KBM-7 (cell line): ENCODE measurements at places on chromosomes 6 and 20.

DNA sequence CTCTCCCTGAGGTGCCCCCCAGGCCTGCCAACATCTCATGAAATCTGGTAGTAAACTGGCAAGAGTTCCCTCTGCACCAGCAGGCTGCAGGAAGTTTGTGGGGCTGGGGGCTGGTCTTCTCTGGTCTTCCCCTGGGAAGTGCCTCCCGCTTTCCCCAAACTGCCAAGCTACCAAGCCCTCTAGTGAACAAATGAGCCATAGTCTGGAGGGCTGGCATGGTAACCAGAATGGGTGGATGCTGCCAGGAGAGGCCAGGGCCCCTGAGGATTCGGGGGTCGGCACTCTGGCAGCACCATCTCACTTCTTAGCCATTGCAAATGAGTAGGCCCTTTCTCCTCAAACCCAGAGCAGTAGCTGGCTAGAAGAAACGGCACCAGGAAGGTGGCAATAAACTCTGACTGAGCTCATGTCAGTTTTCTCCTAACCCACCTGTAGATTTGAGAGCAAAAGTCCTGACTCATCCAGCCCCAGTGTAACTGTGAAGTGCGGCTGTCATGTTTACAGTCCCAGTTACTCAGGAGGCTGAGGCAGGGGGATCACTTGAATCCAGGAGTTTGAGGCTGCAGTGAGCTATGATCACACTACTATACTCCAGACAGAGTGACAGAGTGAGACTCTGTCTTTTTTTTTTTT lies 35.9 kb downstream of the ZC3H12D start:
- DNase-seq, result no peak

DNA sequence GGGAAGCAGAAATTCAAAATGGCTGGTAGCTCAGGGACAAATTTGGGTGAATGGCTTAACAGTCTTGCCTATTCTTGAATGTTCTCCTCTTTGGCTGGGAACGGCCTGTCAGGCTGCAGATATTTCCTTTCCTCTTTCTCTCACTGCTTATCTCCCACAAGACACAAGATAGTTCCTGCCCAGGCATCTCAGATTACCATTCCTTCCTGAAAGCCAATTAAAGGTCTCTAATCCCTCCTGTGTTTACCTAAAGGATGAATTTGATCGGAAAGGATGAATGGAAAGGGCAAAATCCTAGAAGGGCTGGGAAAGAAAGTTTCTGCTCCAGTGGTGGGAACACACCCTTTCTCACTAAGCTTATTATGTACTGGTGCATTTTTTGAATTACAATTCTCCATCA lies 95.9 kb upstream of the JAG1 start:
- DNase-seq, result no peak

GRCh38 chr6:138229663-138230179 lies 11.4 kb upstream of the PBOV1 start:
- no peak for DNase-seq

GRCh38 chr6:111161650-111162049 lies 74.3 kb downstream of the SLC16A10 start:
- DNase-seq, result no peak

- DNase-seq, result no peak
Measured at GRCh38 chr6:159012201-159012600, 12.2 kb upstream of the RSPH3 start.

GRCh38 chr6:40177598-40177997 lies 243.3 kb upstream of the MOCS1 start:
- DNase-seq, result no peak
